ENCODE measurements at places on chromosomes 7 and 10. TPM values are rescaled to one million over a fixed set of nuclear protein-coding genes. Genes with fewer than 3 reads are reported as not detected.

DNA sequence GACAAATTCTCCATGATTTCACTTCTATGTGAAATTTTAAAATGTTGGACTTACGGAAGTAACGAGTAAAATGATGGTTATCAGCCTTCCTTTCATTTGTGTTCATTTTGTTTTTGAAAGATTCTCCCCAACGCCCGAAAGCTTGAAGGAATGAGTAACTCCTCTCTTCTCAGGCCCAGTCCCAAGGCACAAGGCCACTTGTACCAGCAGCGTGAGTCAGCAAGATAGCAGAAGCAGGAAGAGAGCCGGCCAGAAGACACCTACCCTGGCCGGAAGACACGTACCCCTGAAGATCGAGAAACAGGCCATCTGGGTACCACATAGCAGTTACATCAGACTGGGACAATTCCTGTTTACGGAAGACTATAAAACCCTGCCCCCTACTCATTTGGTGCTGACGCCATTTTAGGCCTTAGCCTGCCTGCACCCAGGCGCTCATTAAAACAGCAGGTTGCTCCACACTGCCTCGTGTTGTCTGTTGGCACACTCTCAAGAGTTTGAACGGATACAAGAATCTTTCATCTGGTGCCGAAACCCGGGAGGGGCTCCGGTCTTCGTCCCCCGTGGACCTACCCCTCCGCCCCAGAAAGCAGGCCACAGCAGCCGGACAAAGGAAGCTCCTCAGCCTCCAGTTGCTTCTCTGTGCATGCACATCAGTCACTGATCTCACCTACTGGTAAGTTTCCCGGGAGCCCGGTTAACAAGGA, 60.4 kb downstream of the LRRC17 start:
- no peak overlapping the region for H3K27ac ChIP-seq
- no peak for DNase-seq
- H3K4me3 ChIP-seq, result no peak overlapping the region
- H3K36me3 ChIP-seq, result no peaks in the 10 kb centered on the region
- peaks cover 3% of the 10 kb centered on the region for H3K4me1 ChIP-seq
- no peaks in the 10 kb centered on the region for H3K27me3 ChIP-seq

UNCX gene
- not detected for total RNA-seq

ZNF853 gene
- total RNA-seq, result 18.3 TPM

ERVW-1 gene
- total RNA-seq, result not detected

DNA sequence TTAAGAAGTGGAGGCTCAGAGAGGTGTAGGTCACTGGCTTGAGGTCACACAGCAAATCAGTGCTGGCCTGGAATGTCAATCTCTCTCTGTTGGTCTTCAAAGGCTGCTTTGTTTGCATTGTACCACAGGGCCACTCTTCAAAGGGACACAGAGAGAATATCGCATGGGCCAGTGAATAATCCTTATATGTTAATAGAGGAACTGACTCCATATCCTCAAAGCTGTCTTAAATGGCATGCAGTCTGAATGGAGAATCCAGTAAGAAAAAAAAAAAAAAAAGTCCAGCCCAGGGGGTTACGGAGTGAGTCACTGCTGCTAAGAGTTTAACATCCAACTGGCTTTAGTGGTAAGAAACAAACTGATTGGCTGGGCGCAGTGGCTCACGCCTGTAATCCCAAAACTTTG, 54.1 kb downstream of the NRAP start:
- H3K4me1 ChIP-seq, result peaks cover 5% of the 10 kb centered on the region
- H3K4me3 ChIP-seq, result no peak overlapping the region
- no peak overlapping the region for H3K27ac ChIP-seq
- peaks cover 60% of the 10 kb centered on the region for H3K27me3 ChIP-seq

DNA sequence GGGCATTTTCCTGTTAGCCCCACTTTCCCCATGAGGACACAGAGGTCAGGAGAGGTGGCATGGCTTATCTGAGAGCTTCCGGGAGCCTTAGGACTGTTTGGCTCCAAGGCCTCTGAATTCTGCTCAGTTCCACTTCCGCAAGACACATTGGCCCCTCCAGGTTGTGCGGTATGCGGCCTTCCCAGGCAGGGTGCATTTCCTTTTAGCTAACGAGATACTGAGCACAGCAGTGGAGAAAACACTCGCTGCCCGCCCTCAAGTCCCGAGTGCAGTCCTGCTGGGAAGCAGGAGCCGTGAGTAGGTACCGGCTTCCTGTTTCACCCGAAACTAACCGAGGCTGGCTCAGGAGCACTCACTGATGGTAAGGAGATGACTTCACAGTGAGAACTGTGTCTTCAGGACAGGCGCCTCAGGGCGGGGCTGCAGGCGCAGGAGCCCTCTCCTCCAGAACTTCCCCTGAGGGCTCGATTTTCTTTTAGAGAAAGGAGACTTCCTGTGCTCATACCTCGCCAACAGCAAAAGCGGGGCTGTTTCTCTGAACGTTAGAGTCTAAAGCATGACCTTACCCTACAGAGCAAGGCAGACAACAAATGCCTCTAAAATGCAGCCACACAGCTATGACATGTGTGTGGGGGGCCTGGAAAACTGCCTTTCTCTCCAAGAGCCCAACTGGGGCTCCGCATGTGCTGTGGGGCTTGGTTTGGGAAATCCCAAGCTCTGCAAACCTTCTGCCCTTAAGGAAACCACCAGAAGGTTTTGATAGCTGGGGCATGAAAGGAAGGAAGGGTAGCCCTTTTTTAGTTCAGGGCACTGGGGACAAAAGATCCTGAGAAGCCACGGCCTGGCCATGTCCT, 25.9 kb downstream of the RGS10 start:
- DNase-seq, result no peak
- H3K4me1 ChIP-seq, result peaks cover 27% of the 10 kb centered on the region
- H3K36me3 ChIP-seq, result peaks cover 4% of the 10 kb centered on the region
- H3K27me3 ChIP-seq, result no peaks in the 10 kb centered on the region
- H3K4me3 ChIP-seq, result peak overlapping the region; percentile 20

- H3K4me3 ChIP-seq, result no peak overlapping the region
- peaks cover 32% of the 10 kb centered on the region for H3K4me1 ChIP-seq
- H3K27me3 ChIP-seq, result no peaks in the 10 kb centered on the region
- H3K36me3 ChIP-seq, result no peaks in the 10 kb centered on the region
- no peak overlapping the region for H3K27ac ChIP-seq
Measured at GRCh38 chr10:48501226-48501625, 103.6 kb downstream of the ARHGAP22 start.

DNA sequence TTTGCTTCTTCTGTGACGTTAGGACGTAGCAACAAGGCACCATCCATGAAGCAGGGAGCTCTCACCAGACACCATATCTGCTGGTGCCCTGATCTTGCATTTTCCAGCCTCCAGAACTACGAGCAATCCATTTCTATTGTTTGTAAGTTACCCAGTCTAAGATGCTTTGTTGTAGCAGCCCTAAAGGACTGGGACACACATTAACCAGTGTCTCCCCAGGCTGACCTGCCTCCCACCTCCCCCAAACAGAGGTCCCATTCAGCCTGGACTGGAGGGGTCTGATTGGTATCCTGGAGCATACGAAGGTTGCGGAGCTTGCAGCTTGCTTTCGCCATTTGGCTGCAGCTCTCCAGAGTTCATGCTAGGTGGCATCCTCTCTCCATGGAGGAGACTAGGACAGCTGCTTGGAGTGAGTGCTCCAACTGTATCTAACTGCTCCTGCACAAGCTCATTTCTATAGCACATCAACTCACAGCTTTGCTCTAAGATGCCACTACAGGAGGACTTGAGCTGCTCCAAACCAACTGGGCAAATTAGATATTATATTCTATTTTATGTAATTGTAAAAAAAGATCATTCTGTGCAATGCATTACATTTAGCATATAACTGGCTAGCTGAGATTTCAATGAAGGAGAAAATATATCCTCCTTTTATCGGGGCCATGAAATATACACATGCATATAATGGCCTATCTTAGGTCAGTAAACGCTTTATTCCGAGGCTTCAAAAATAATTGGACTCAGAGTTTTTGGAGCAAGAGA, 8.0 kb upstream of the GRK5 start:
- no peak overlapping the region for H3K27ac ChIP-seq
- no peaks in the 10 kb centered on the region for H3K4me1 ChIP-seq
- DNase-seq, result peak; percentile 85
- H3K4me3 ChIP-seq, result no peak overlapping the region

CHN2 gene
- total RNA-seq, result 0.64 TPM

GRCh38 chr7:142636751-142637150, 112.5 kb upstream of the PRSS1 start:
- H3K4me1 ChIP-seq, result peaks cover 2% of the 10 kb centered on the region
- H3K27ac ChIP-seq, result no peak overlapping the region
- H3K27me3 ChIP-seq, result peaks cover 47% of the 10 kb centered on the region
- no peak overlapping the region for H3K4me3 ChIP-seq
- no peak for DNase-seq

CAV1 gene
- 502 TPM for total RNA-seq

LAMB4 gene
- 1.1 TPM for total RNA-seq

GRCh38 chr7:14846405-14846804, 56.1 kb downstream of the DGKB start:
- no peak overlapping the region for H3K27ac ChIP-seq
- H3K4me3 ChIP-seq, result no peak overlapping the region
- H3K27me3 ChIP-seq, result no peaks in the 10 kb centered on the region
- no peak for DNase-seq

- no peak for DNase-seq
- H3K27me3 ChIP-seq, result no peaks in the 10 kb centered on the region
- H3K4me1 ChIP-seq, result peaks cover 61% of the 10 kb centered on the region
- H3K27ac ChIP-seq, result peak overlapping the region; percentile 99
- H3K36me3 ChIP-seq, result peaks cover 66% of the 10 kb centered on the region
Measured at GRCh38 chr10:3782451-3783315, 2.3 kb downstream of the KLF6 start.

DNA sequence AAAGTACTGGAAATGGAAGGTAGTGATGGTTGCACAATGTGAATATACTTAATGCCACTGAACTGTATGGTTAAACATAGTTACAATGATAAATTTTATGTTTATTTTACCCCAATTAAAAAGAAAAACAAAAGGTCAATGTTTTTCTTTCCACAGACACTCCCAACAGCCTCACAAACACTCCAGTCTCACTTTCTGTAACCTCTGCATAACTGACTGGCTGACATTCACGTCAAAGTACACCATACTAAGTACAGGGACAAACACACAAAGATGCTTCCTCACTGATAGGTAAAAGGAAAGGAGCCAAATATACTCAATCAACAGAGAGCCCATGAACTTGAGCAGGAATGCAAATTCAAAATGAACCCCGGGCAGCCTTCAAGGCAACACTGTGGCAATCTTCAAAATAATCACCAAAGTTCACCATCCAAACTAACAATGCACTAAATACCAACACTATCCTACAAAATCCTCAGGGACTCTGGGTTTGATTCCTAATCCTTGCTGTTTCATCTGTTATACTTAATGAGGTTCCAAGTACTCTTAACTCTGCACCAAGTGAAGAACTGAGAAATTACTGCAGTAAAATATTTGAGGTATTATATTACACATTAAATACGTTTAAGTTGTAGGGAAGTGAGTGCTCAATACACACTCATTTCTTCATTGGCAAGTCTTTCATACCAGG, 90.8 kb downstream of the ARMH3 start:
- no peak overlapping the region for H3K4me3 ChIP-seq
- DNase-seq, result no peak
- H3K27ac ChIP-seq, result no peak overlapping the region
- H3K27me3 ChIP-seq, result no peaks in the 10 kb centered on the region
- peaks cover 24% of the 10 kb centered on the region for H3K36me3 ChIP-seq
- H3K4me1 ChIP-seq, result peaks cover 8% of the 10 kb centered on the region

FANK1 gene
- total RNA-seq, result 0.81 TPM

GRCh38 chr7:102395592-102395872, 631 bp upstream of the PRKRIP1 start:
- DNase-seq, result no peak
- H3K4me1 ChIP-seq, result peaks cover 18% of the 10 kb centered on the region
- peak overlapping the region; percentile 97 for H3K4me3 ChIP-seq
- H3K36me3 ChIP-seq, result peaks cover 9% of the 10 kb centered on the region

ASB10 gene
- total RNA-seq, result not detected

DNA sequence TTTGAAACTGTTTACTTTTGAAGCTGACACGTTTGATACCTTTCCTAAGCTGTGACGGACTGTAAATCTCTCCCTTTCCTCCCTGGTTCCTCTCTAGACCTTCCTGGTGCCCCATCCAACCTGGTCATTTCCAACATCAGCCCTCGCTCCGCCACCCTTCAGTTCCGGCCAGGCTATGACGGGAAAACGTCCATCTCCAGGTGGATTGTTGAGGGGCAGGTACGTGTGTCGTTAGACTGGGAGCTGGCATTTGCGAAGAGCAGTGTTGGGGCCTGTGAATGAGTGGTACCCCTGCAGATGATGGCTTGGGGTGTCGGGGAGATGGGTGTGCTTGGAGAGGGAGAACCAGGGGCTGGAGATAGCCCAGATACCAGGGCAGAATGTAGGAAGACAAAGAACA, 602.7 kb upstream of the FOXK1 start:
- no peaks in the 10 kb centered on the region for H3K4me1 ChIP-seq
- no peaks in the 10 kb centered on the region for H3K27me3 ChIP-seq
- H3K27ac ChIP-seq, result no peak overlapping the region
- peak; percentile 60 for DNase-seq
- H3K4me3 ChIP-seq, result no peak overlapping the region
- no peaks in the 10 kb centered on the region for H3K36me3 ChIP-seq

GRCh38 chr10:79024720-79025198, 44.0 kb upstream of the ZMIZ1 start:
- H3K27ac ChIP-seq, result no peak overlapping the region
- no peaks in the 10 kb centered on the region for H3K36me3 ChIP-seq
- no peaks in the 10 kb centered on the region for H3K4me1 ChIP-seq
- no peak for DNase-seq
- no peak overlapping the region for H3K4me3 ChIP-seq

CALHM3 gene
- not detected for total RNA-seq

GRCh38 chr10:128147064-128147463, 20.8 kb upstream of the MKI67 start:
- no peaks in the 10 kb centered on the region for H3K4me1 ChIP-seq
- H3K27me3 ChIP-seq, result peaks cover 43% of the 10 kb centered on the region
- H3K27ac ChIP-seq, result no peak overlapping the region
- no peaks in the 10 kb centered on the region for H3K36me3 ChIP-seq
- no peak for DNase-seq

FRMPD2 gene
- not detected for total RNA-seq

PTF1A gene
- not detected for total RNA-seq

GPR85 gene
- total RNA-seq, result 0.10 TPM

GRCh38 chr7:953547-954327, 743 bp downstream of the ADAP1 start:
- peaks cover 3% of the 10 kb centered on the region for H3K4me1 ChIP-seq
- H3K4me3 ChIP-seq, result peak overlapping the region; percentile 48
- H3K36me3 ChIP-seq, result no peaks in the 10 kb centered on the region

ELAPOR2 gene
- total RNA-seq, result 25.7 TPM

FBXO24 gene
- 0.46 TPM for total RNA-seq

Measured in osteocyte (in vitro differentiated cells).